ENCODE measurements at places on chromosomes 3 and 15.

- DNase-seq, result no peak
Measured at GRCh38 chr3:148309390-148310035, 388.2 kb upstream of the AGTR1 start.

DNA sequence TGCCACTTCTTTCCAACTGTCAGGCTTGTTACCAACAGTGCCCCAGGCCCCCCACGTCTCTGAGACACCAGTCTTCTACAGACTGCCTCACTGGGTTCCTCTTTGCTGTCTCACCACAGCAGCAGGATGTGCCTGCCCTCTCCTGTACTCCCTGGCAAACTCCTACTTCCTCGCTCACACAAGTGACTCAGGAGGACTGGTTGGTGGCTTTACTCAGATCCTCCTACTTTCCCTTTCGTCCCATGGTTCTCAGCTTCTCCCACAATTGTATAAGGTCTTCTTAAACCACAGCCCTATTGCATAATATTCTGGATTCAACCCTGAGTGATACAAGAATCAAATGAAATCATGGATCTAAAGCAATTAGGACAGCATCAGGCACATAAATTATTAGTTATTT is 246.6 kb upstream of the PROK2 start:
- no peak for DNase-seq

GRCh38 chr15:78055919-78056713 is 21.4 kb downstream of the TBC1D2B start:
- DNase-seq, result no peak

- no peak for DNase-seq
Measured at GRCh38 chr3:184134746-184135148, 411 bp upstream of the EIF2B5 start.

- no peak for DNase-seq
Measured at GRCh38 chr15:45393851-45394250, 15.5 kb upstream of the GATM start.

DNA sequence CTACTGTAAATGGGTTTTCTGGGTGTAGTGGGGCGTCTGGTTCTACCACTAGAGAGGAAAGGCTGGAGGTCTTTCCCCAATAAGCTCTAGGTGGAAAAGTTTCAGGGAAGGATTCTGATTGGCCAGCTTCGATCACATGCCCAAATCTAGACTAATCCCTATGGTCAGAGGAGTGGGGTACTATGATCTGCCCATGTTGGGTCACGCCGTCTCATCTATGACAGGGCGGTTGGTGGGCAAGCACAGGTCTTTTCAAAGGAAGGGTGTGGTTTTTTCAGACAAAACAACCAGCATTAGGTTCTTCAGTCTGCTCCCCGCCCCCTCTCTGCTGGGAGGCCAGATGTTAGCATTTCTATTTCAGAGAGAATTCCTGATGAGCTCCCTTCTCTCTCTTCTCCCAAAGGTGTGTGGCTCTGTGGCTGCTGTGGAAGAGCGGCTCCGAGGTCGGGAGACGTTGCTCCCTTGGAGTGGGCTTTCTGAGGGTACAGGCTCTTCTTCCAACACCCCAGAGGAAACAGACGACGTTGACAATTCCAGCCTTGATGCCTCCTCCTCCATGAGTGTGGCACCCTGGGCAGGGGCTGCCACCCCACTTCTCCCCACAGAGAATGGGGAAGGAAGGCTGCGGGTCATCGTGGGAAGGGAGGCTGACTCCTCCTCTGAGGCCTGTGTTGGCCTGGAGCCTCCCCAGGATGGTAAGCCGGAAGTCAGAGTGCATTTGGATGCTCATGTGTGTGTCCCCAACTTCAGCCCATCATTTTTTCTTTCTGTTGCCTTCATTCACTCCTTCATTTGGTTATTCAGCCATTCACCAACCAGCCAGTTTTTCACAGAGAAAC is 9.7 kb upstream of the TATDN2 start:
- peak; percentile 95 for DNase-seq

DNA sequence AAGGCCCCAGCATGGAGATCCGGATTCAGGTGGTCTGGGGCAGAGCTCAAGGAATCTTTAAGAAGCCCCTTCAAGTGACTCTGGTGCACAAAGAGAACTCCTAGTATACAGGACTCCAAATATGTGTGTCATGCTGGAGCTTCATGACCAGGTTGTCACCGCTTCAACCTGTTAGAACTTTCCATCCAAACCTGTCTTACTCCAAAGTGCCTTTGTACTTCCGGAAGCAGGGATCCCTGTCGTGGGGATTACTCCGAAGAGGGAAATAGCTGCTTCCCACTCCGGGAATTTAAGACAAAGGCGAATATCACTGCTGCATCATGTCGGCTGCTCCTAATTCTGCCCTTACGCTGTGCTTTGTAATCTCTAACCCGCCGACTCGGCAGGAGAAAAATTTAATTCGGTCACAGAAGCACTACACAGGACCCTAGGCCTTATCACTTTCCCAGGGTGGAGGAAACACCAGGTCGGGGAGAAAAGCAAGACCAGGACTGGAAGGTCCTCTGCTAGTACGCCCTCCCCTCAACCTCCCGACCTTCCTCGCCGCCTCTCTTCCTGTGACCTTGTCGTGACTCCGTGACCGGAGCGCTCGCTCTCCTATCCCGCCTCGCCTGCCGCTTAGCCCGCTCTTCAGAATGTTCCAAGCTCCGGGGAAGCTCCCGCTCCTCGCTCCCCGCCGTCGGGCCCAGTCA is 730 bp downstream of the HIGD1A start:
- peak; percentile 51 for DNase-seq

GRCh38 chr3:197541756-197542539 is 13.8 kb downstream of the BDH1 start:
- DNase-seq, result no peak

DNA sequence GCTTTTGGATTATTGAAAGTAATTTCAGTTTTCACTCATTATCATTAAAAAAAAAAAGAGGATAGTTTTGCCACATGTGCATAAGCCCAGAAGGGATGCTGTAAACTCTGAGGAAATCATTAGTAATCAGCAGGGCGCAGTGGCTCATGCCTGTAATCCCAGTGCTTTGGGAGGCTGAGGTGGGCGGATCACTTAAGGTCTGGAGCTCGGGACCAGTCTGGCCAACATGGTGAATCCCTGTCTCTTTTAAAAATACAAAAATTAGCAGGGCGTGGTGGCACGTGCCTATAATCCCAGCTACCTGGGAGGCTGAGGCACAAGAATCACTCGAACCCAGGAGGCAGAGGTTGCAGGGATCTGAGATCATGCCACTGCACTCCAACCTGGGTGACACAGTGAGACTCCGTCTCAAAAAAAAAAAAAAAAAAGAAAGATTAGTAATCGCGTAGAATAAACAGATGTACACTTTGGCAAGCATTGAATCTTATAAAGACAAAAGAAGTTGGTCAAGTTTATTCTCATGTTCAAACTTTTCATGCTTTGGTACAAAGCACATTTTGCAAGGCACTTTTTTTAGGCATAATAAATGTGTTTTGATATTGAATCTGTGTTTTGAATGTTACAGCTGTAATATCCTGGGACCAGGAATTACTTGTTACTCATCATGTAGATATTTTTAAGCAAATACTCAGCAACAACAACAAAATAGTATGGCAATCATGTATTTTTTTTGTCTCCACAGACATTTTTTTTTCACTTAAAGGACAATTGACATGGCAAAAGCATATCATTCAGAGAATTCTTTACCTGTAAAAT is 93.2 kb upstream of the AGTR1 start:
- no peak for DNase-seq

GRCh38 chr3:61894988-61895935 is 333.9 kb downstream of the PTPRG start:
- no peak for DNase-seq

DNA sequence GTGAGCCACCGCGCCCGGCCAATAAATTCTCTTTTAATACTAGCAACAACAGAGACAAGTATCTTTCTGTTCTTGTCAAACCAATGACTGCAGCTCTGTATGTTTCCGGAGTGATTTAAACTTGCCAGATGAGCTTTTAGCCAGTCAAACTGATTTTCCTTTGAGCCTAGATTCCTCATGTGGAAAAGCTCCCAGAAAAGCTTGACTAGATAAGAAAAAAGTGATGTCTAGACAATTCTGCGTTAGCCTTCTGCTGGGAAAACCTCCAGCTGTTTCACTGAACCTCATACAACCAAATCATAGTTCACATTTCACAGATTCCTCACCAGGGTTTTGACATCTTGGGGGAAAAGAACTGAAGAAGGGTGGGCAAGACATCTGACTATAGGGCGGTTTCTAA is 78.6 kb downstream of the MAGI1 start:
- no peak for DNase-seq

DNA sequence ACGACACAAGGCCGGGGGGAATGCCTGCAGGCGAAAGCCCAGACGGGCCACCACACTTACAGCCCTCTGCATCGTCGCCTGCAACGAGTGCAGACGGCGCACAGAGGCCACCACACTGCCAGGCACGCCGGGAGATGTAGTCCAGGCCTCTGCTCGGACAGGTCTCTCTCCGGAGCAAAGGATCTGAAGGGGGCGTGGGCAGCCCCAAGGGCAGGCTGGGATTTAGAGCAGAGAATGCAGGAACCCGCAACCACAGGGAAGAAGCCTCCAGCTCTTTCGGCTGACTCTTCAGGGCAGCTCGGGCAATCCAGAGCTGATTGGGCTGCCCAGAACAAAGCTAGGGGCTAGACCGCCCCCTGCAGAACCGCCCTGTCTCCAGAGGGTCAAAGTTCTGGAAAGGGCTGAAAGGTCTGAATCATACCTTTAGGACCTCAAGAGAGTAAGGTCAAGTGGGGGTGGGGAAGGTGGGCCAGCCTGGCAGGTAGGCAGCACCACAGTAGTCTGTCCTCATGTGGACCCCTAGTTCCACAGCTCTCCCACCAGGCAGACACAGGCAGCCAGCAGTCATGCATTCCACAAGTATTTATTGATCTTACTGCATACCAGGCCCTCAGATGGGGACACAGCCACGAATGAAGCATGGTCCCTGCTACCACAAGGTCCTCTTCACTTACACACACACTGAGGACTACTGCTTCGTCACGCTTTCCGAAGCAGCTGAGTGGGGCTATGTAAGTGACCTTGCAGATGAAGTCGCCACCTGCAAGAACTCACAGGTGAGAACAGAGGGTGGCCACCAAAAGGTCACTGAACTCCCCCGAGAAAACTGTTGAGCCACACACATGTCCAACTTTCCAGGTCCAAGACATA is at the start of gene AMT:
AMT (minus strand) TSS at position 95 of the 870 bp plus-strand sequence; CDS start at position 72, 23 bp downstream.
- DNase-seq, result no peak

DNA sequence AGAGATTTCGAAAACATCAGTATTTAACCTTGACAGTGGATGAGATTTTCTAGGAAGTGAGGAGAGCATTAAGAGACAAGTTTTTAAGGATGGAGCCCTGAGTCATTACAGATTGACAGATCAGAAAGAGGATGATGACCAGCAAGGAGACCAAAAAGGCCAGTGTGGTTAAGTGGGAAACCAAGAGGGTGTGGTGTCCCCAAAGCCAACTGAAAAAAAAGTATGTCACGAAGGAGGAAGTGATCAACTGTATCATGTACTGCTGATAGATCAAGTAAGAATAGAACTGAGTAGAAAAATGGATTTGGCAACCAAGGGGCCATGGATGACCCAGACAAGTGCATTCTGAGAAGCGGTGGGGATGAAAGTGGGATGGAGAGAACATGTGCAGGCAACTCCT is 491.8 kb downstream of the FHIT start:
- peak; percentile 10 for DNase-seq

GRCh38 chr3:81782585-81782984 is 21.1 kb upstream of the GBE1 start:
- no peak for DNase-seq

- no peak for DNase-seq
Measured at GRCh38 chr15:39030291-39031070, 465.9 kb upstream of the RASGRP1 start.

GRCh38 chr3:10746001-10746400 is 70.0 kb upstream of the SLC6A11 start:
- DNase-seq, result no peak

- no peak for DNase-seq
Measured at GRCh38 chr3:27147215-27147614, 222.0 kb downstream of the NEK10 start.

DNA sequence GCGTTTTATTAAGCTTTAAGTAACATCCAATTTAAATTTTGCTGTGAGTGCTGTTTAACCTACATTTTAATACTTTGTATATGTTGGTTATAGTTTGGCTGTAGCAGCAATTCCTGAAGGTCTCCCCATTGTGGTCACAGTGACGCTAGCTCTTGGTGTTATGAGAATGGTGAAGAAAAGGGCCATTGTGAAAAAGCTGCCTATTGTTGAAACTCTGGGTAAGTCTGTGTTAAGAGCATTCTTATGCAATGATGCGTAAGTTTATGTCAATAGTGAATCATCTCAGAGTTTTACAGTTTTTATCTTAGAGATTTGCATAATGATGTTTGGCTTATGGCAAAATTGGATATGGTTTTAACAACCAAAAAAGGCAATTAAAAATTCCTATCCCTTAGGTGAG is 62.7 kb downstream of the ASTE1 start:
- no peak for DNase-seq

DNA sequence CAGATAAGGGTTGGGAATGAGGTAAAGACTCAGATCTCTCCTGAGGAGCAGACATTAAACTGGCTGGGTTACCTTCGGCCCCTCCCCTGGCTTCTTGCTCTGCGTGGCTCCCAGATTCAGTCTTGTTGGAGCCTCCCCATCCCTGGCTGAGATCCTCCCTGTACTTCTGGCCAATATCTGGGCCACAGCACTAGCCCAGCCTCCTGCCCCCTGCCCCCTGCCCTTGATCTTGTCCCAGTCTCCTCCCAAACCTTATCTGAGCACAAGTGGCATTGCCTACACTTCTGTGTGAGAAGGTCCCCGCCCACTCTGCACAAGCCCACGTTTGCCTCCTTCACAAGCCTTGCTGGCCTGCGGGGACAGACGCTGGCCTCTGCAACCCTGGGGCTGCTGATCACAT is 16.8 kb downstream of the PLA2G4F start:
- DNase-seq, result no peak

DNA sequence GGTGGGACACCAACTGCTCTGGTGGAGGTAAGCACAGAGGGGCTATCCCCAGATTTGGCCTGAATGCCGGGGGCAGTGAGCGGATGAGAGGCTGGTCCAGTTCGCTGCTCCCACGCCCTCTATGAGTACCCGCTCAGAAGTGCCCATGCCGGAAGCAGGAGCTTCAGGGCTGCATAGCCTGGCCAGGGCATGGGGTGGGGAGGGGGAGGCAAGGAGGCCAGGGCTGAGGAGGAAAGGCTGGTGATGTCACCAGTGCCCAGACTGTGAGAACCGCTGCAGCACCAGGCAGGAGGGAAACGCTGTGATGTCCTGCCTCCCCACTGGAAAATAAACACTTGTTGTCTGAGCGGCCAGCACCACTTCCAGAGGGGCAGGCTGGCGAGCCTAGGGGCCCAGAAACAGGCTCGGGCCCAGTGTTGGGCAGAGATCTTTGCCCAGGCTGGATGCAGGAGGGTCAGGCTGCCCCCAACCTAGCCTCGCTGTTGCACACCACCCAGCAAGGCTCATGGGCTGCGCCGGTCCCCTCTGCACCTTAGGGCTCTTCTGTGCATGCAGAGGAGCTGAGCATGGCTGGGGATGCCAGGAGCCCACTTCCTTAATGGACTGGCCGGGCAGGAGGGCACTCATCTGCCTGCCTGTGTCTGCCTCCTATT is 10.9 kb upstream of the DLL4 start:
- DNase-seq, result no peak

GRCh38 chr3:102177075-102177755 is 257.6 kb upstream of the ZPLD1 start:
- DNase-seq, result no peak

- DNase-seq, result no peak
Measured at GRCh38 chr3:114128826-114129225, 50.0 kb downstream of the DRD3 start.

- peak; percentile 84 for DNase-seq
Measured at GRCh38 chr15:81265944-81266775, 57.8 kb downstream of the STARD5 start.

Measured in T-helper 2 cell (primary cell).